NCI-H2029 (cell line): ENCODE measurements at places on chromosomes 6 and 20.

DNA sequence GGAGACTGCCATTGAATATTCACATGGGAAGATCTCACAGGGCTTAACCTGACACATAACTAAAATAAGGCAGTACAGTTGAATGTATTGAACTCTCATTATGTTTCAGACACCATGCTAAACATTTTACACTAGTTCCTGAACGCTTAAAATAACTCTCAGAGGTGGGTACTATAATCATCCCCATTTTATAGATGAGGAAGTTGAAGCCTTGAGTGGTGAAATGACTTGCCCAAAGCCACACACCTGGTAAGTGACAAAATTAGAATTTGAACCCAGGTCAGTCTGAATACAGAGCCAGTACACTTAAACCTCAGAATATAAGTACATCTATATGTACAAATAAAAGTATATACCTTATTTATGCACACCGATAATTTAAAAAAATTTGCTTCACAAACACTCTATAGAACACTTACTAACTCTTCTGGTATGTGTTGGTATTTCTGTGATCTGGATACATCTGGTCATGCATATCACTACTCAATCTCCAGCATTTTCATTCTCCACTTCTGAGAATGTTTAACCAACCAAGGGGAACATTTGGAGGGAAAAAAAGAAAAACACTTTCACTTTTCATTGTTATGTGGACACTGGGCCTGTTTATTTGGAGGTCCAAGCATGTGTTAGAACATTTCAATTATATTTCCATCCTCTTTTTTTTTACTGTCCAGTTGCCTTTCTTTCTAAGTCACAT is 4.6 kb upstream of the BICRAL start:
- DNase-seq, result no peak

- DNase-seq, result no peak
Measured at GRCh38 chr6:144211160-144211559, 60.8 kb downstream of the STX11 start.

DNA sequence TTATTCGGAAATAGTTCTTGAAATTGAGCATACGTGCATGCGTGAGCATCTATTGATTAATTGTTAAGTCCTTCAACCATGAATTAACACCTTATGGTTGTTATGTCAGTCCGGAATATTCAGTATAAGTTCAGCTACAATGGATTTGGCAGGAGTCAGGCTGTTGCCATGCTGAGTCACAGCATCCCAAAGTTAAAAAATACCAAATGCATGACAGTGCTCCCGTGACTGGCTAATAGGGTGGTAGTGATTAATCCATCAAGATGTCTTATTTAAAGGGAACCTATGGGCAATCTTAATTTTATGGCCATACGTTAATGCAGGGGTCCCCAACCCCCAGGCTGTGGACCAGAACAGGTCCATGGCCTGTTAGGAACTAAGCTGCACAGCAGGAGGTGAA is 10.5 kb downstream of the RAE1 start:
- DNase-seq, result no peak

DNA sequence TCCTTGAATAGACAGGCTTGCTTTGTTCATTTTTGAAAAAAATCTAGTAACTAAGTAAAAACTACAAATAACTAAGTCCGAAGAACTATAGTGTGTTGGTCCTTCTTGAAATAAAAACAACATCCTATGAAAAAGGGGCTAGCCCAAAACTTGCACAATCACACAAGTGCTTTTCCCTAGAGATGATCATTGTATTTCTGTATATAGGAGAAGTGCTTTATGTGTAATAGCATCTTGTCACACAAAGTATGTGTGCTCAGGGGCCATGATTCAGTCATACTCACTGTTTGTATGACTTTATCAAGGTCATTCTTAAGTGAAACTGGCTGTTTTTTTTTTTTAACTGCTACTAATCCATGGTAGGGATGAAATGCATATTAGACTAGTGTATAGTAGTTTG is 179.8 kb downstream of the DTNBP1 start:
- DNase-seq, result no peak

- no peak for DNase-seq
Measured at GRCh38 chr20:2752567-2753460, 47.6 kb downstream of the CPXM1 start.

GRCh38 chr6:21033575-21034026 is 499.3 kb downstream of the CDKAL1 start:
- no peak for DNase-seq

GRCh38 chr6:145842693-145843546 is 28.3 kb upstream of the FBXO30 start:
- no peak for DNase-seq

GRCh38 chr6:33201147-33201545 is 479 bp downstream of the SLC39A7 start:
- no peak for DNase-seq

GRCh38 chr6:15554728-15555100 is 108.1 kb downstream of the DTNBP1 start:
- DNase-seq, result no peak

DNA sequence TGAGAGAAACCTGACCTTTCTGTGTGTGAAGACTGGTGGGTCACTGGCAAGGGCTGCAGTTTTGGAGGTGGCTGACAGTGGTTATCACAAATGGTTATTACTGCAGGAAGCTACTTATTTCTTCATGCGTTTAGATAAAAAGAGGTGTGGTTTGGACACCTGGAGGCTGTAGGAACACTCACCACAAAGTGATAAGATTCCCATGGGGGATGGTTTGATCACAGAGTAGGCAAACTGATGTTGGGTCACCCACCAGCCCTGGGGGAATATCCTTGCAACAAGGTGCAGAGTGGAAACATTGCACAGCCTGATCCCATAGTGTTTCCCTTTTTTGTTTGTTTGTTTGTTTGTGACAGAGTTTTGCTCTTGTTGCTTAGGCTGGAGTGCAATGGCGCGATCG is 33.9 kb upstream of the RNGTT start:
- no peak for DNase-seq

GRCh38 chr20:5100684-5101347 is 18.9 kb downstream of the PCNA start:
- peak; percentile 29 for DNase-seq

DNA sequence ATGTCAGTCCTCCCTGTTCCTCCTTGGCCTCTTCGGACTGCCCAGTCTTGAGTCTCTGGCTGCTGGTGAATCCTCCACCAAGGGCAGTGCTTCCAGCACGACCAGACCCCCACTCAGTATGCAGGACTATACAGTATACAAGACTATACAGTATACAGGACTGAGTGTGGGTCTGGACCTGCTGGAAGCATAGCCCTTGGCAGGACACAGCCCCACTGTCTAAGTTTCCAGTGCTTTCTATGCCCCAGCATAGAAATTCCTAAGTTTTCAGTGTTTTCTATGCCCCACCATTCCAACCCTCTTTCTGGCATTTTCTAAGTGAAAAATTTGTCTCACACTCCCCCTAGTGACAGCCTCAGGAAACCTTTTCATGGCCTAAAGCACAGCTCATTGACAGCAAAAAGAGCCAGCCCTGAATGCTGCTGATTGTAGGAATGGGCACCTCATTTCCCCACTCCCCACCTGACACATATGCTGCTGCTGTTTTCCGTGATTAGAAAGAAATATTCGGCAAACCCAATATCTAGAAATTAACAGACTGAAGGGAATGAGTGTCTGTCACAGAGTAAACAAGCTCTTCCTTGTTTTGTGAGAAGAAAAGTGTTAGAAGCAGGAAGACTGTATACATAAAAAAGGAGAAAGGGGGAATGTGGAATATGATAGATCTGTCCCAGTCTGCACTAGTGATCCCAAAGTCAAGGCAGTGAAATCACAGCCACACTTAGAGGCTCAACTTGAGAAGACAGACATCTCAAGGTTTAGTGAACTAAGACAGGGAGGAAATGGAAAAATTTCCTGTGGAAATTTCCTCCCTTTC is 206.9 kb downstream of the IBTK start:
- peak; percentile 27 for DNase-seq

DNA sequence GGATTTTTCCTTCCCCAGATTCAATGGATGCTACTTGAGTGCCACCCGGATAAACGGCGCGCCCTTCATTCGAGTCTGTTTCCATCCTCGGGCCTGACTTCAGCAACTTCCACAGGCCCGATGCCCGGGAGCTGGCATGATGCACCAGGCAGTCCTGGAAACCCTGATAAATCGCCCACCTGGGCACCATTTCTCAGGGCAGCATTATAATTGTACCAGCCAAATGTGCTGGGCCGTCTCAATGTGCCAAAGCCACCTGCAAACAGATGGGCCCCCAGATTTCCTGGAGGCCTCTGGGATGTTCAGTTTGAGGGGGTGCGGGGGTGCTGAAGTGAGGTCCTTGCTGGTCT is 65.8 kb downstream of the NOL4L start:
- DNase-seq, result no peak

DNA sequence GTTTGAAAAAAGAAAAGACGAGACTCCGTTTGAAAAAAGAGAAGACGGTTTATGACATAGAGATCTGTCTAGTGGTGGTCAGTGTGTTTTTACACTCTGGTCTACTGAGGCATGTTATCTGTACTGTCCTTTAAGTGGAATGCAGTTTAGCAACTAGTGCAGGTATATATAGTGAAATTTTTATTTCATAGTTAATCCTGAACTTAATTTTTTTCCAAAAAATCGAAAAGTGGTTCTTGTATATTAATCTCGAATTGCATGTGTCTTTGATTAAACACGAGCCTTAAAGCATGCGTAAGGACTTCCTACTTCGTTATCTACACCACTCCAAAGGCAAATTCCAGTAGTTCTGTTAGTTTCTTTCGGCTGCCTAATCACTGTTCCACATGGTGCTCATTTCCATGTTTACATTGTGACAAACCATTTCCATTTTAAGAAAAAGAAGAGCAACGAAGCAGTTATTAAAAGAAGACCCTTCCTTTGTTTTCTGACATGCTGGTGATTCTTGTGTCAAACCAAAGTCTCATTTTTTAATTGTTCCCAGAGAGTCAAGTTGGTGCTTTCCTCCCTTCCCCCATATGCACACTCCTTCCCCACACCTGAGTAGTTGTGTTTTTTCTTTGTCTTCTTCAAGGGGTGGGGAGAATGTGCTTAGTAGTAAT is 2.3 kb downstream of the SNX9 start:
- DNase-seq, result no peak

- no peak for DNase-seq
Measured at GRCh38 chr20:18224968-18225568, 63.3 kb upstream of the ZNF133 start.

DNA sequence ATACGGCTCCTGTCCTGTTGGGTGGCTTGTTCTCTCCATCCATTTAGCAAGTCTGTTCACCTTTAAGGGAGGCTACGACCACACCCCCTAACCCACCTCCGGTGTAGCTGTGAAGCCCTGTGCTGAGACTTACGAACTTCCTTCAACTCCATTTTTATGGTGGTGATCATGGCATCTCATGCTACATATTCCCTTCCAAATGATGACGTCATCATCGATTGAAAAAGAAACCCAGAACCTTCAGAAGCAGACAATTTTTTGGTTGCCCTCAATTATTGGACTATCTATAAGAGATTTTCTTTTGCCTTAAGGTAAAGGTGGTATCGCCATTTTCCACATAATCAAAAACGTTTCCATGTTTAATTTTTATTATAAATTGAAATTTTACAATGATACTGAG is 389.0 kb downstream of the CBLN4 start:
- DNase-seq, result no peak

- no peak for DNase-seq
Measured at GRCh38 chr6:36020154-36020553, 4.3 kb downstream of the SLC26A8 start.

GRCh38 chr20:2798814-2799213 is 1.6 kb downstream of the CPXM1 start:
- DNase-seq, result no peak

- no peak for DNase-seq
Measured at GRCh38 chr20:44711237-44711636, 3.9 kb upstream of the CCN5 start.

GRCh38 chr6:109655761-109656262 is 35.2 kb downstream of the AK9 start:
- no peak for DNase-seq

- DNase-seq, result no peak
Measured at GRCh38 chr6:97885828-97886227, 602.8 kb upstream of the MMS22L start.

DNA sequence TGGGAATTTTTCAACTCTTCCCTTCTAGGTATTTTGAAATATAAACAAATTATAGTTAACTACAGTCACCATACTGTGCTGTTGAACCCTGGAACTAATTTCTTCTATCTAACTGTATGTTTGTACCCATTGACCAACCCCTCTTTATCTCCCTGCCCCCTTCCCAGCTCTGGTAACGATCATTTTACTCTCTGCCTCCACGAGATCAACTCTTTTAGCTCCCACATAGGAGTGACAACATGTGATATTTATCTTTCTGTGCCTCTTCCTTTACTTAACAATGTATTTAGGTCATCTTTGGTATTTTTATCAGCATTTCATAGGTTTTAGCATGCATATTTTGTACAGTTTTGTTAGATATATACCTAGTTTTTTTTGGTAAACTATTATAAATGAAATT is 45.9 kb downstream of the ASXL1 start:
- DNase-seq, result no peak

- DNase-seq, result no peak
Measured at GRCh38 chr6:64712606-64713005, 994.4 kb downstream of the EYS start.

GRCh38 chr6:111423960-111424846 is 58.8 kb downstream of the REV3L start:
- DNase-seq, result peak; percentile 81

DNA sequence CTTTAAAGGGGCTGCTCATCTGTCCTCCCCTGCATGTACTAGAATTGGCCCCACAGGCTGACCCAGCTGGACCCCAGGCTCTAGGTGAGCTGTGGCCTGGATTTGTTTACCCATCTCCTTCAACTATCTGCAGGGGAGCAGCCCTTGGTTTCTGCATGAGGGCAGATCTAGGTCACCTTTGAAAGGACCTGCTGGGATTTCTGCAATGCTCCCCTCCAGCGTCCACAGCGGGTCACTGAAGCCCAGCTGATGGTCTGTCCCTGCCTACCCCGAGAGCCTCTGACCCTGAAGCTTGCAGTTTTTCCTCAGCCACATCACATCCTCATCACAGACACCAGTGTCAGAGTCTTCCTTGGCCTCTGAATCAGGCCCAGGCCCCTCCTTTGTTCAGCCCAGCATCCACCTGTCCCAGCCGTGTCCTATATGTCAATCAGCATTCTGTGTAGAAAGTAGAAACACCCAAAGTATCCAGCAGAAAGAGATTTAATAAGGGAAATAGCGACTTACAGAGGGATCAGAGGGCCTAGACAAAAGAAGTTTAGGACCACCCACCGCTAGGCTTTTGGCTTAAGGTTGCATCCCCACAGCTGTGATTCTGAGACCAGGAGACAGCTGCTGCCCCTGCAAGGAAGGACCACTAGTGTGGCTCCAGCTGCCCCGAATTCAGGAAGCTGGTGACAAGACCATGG is 243.1 kb downstream of the LRFN2 start:
- DNase-seq, result no peak

DNA sequence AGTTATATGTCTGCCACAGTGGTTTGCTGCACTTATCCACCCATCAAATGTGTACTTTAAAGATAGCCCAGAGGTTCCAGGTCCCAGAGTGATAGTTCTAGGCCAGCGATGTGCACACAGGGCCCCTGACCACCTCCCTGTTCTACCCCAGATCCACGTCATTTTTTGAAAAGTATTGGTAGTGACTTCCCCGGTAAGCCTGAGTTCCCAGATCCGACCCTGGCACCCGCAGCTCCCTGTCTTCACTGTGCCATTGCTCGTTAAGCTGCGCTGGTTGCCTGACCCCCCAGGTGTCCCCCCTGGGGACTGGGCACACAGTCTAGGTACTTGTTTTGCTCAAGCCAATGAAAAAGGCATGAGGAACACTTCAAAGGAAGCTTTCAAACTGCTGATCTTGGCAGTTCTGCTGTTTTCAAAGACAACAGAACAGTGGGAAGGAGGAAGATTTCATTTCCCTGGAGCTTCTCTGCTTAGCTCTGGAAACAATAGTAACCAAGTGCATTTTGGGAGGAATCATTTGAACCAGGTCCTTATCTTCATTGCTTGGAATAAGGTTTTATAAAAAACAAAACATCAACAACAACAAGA is 116.3 kb upstream of the TAB2 start:
- no peak for DNase-seq
